ENCODE measurements at places on chromosomes 5 and 9.

DNA sequence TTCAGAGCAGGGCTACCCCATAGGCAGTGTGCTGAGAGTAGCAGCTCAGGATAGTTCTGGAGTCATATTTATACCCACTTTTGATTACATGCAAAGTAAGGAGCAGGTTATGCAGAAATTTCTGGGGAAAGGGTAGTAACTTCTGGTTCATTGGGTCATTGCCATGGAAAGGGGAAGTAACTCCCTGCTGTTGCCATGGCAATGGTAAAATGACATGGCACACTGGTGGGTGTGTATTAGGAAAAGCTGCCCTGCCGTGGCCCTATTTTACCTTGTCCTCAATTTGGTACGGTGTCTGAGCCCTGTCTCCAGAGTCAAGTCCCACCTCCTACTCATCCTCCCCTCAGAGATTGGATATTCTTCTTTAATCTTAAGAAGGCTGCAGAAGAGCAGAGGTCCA lies 526.7 kb upstream of the TYRP1 start:
- DNase-seq = no peak

- DNase-seq = no peak
Measured at GRCh38 chr5:51039424-51040329, 343.6 kb upstream of the ISL1 start.

DNA sequence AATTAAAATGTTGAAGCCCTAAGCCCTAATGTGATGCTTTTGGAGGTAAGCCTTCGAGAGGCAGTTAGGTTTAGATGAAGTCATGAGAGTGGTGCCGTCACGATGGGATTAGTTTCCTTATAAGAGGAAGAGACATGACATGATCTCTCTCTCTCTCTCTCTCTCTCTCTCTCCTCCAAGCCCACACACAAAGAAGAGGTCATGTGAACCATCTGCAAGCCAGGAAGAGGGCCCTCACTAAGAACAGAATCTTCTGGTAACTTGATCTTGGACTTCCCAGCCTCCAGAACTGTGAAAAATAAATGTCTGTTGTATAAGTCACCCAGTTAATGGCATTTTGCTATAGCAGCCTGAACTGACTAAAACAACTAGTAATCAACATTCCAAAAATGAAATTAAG lies 175.5 kb downstream of the GNA14 start:
- DNase-seq = no peak

GRCh38 chr5:64800926-64801325 lies 32.2 kb downstream of the CWC27 start:
- DNase-seq = no peak

- peak; percentile 32 for DNase-seq
Measured at GRCh38 chr9:87793292-87793691, 67.4 kb downstream of the CTSL start.

- no peak for DNase-seq
Measured at GRCh38 chr9:69377291-69377690, 52.3 kb downstream of the ENTREP1 start.

DNA sequence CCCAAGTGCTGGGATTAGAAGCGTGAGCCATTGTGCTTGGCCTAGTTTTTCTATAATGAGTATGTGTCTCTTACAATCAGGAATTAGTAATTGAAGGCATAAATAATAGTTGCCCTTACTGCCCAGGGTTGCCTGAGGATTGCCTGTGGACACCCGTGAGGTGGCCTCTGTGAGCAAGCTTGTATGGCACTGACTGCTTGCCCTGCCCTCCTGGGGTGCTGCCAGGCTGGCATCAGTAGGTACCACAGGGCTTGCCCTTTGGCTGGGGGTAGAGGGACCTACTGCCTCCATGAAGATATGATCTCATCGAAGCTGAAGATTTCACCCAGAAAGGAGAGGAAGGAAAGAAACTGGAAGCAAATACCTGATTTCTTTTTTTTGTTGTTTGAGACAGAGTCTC lies 23.8 kb upstream of the PHF19 start:
- DNase-seq = no peak

DNA sequence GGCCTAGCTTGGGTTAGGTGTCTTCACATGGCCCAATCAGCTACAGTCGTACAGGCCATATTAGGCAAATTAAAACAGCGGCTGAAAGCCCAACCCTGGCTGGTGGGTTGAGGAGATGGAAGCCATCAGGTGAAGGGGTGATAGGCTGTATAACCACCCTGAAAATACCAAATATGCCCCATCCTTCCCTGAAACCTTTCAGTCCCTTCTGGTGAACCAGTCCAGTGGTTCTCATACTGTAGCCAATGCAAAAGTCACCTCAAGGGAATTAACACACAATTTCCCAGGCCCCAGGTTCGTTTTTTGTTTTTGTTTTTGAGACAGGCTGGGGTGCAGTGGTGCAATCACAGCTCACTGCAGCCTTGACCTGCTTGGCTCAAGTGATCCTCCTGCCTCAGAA lies 19.8 kb upstream of the KCNV2 start:
- no peak for DNase-seq

DNA sequence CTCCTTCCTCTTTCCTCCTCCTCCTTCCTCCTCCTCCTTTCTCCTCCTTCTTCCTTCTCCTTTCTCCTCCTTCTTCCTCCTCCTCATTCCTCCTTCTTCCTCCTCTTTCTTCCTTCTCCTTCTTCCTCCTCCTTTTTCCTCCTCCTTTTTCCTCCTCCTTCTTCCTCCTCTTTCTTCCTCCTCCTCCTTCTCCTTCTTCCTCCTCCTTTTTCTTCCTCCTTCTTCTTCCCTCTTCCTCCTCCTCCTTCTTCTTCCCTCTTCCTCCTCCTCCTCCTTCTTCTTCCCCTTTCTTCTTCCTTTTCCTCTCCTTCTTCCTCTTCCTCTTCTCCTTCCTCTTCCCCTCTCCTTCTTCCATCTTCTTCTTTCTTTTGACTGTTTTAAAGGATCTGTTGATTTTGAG lies 538.8 kb downstream of the TMEM38B start:
- DNase-seq = no peak

- no peak for DNase-seq
Measured at GRCh38 chr9:82891321-82891720, 171.6 kb downstream of the RASEF start.

DNA sequence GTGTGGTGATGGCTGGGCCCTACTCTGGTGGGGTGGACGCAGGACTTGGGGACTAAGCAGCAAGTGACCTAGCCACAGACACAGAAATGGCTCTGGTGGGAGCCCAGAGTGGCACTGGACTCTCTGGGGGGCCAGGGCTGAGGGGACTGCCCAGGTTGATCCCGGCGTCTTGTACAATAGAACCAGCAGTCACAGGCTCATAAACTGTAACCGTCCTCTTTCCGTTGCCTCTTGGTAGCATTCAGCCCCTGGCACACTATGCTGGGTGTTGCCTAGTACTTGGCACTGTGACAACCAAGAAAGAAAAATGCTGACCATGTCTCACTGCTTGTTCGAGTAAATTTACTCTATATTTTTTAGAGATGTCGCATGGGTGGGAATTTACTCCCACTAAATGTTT lies 80.5 kb downstream of the DAB2IP start:
- DNase-seq = no peak

DNA sequence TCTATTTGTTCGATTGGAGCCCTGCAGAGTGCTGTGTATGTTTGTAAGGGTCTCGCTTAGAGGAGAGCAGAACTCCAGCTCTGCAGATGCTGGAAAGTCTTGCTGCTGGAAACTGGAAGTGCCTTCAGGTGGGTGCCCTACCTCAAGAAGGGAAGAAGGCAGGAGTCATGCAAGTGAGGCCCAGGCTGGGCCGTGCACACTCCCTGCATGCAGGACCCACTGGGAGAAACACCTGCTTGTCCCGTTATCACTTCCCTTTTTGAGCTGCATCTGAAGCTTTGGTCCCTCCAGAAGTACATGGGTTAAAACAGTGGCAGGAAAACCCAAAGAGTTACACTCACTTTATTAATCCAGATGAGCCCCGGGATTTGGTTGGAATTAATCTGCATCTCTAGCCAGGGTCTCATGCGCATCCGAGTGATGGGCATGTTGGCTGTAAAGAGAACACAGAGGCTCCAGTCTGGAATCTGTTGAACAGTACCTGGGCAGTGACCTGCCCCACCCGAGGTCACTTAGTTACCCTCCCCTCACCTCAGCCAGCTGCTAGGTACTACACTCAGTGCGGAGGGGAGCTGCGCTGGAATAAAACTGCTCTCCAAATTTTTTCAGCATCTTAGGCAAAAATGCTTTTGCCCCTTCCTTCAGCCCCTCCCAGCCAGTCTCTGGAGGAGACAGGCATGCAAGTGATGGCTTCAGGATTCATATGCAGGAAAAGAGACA lies 1.4 kb downstream of the IRF1 start:
- DNase-seq = no peak

DNA sequence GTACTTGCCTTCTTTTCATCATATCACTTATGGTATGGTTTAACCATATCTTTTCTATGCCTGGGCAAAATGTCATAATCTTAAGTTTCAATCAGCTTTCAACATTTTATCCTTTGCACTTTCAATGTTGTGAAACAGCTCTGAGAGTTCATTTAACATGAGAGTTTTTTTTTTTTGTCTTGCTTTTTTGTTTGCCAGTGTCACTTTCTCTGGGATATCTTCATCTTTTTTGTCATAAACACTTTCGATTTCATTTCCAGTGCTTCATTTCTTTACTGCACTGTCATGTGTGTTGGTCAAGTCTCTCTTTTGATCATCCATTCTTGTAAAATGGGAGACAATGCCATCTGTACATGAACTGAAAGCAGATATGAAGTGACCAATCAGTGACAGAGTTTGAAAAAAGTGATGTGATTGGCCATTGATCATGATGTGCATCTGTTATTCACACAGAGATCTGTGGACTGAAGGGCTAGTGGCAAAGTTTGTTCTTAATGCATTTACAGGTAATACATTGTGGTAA lies 7.5 kb upstream of the POU5F2 start:
- DNase-seq = no peak

- DNase-seq = no peak
Measured at GRCh38 chr5:44568519-44568918, 179.3 kb upstream of the FGF10 start.

- DNase-seq = peak; percentile 98
Measured at GRCh38 chr9:68500457-68501381, 40.0 kb downstream of the TMEM252 start.

DNA sequence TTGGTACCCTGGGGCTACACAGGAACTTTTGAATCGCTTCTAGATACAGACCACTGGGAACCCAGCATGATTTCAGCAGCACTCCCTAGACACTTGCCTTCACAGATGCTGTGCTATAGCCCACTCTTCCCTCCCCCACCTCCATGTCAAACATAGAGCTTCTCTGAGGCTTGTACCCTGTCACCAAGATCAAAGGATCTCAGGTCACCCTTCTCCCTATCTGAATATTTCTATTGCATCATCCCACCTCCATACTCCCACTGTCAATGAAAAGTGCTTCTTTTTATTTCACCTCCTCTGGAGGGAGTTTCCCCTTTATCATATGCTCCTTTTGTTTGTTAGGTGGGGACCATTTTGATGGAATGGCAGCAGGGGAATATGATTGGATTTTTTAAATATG lies 29.2 kb upstream of the PHF24 start:
- no peak for DNase-seq

DNA sequence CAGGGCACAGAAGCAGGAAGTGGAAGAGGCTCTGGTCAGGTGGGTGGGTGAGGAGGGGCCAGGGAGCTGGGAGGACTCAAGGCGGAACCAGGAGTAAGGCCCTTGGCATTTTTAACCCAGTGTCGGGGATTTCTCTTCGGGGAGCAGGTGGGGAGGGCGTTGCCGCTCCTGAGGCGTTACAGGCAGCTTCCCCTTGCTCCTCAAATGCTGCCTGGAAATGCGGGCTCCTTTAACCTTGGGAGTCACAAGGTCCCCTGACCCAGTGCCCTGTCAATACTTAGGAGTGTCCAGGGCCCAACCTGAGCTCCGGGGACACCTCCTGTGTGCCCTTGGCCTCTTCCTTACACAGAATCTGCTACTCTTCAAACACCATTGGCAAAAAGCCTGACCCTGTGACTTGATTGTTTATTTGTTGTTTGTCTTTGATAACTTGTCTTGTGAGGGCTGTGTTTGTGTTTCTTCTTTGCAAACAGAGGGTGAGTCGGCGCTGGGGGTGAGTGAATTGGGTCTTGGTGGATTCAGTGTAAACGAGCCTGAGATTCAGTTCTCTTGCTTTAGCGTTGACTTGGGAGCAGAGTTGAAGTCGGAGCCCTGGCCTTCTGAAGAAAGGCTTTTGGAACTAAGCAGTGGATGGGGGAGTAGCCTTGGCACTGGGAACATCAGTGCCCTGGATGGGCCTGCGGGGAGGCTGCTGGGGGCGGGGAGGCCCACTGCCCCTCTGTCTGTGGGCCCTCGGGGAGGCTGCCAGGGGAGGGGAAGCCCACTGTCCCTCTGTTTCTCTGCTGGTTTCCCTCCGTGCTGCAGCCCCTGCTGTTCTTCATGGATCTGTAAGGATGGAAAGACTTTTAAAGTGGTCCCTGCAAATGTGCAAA lies 300.7 kb upstream of the IRX4 start:
- DNase-seq = no peak

DNA sequence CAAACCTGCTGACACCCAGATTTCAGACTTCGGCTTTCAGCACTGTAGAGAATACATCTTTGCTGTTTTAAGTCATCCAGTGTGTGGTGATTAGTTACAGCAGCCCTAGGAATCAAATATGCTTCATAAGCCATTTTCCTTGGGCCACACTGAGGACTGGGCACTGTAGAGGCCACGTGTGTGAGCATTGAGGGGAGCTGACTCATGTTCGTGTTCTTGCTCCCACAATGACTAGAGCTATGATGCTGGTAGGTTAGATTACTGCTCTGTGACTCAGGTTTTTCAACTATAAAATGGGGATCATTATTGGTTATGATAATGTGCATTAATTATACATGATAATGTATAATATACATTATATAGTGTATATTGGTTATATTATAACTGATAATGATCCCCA lies 96.5 kb upstream of the PALM2AKAP2 start:
- no peak for DNase-seq

- DNase-seq = no peak
Measured at GRCh38 chr9:76004526-76004925, 114.1 kb downstream of the PCSK5 start.

DNA sequence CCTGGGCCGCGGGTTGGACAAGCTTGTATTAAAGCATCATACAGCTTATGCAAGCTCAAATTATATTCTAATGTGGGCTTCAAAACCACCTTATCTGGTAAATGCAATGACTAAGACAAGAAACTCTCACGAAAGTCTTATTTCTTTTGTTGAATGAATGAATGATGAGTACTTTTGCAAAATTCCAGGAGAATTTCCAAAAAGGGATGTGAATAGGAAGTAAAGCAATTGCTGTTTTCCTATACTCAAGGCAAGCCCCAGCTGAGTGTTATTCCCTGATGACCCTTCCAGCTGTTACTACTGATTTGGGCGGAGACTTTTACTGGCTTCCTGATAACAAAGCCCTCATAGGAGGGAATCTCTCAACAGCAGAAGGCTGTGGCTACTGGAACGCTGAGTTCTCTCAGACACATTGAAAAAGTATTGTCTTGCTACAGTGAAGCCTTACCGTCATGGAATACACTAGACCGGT lies 162.8 kb downstream of the SREK1 start:
- no peak for DNase-seq
